IPS DF 6.9 (cell line): ENCODE measurements at places on chromosomes 16 and 17.

DNA sequence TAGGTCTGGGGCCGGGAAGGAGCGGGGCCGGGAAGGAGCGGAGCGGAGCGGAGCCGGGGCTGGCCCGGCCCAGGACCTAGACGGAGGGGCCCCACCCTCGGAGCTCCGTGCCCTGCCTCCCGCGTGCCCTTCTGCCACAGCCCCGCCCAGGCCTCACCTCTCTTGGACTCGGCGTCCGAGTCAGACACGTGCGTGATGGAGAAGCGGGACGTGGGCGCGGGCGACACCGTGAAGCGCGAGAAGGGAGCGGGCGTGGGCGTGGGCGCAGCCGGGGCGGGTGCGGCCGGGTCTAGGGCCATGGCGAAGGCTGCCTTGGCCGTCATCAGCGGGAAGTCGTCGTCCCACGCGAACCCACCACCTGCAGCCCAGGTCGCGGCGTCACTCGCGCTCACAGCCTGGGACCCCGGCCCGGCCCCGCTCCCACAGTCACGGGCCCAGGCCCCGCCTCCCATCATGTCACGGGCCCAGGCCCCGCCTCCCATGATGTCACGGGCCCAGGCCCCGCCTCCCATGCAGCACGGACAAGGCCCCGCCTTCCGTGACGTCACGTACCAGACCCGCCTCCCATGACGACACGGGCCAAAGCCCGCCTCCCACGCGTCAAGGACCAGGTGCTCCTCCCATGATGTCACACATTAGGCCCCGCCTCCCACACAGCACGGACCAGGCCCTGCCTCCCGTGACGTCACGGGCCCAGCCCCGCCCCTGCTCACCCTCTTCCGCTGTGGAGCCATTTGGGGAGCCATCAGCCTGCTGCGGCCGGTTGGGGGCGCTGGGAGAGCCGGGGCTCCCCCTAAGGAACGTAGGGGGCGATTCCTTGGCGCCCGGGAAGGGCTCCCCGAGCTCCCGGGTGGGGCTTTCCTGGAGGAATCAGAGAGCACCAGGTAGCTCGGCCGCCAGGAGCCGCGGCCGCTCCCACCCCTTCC, 45.8 kb upstream of the PVALEF start:
- DNase-seq: peak; percentile 91

DNA sequence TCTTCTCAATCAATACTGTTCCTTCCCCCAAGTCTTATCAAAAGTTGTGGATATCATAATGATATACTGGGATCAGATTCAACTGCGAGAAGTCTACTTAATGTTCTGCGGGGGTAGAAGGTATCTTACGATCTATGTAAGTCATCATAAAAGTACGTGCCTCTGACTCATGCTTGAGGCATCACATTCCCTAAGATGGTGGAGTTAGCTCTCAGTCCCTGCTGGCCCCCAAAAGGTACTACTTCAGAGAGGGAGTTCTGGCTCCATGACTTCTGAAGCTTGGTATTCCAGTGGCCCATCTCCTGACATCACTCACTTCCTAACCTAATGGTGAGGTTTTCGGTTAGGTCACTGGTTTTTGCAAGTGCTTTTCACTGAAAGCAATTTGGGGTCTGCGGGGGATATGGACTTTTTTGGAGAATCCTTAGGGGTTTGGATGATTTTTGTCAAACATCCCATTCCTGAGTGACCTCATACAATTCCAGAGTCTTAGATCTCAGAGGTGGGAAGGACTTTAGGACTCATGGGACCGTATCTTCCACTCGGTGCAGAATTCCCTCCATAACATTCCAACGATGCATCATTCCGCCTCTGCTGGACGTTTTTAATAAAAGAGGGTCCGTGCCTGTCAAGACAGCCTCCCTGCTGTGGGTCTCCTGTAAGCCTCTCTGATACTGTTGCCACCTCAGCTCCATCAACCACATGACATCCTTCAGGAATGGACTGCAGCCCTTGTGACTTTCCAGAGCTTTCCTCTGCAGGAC, 74.3 kb downstream of the DYNLRB2 start:
- no peak for DNase-seq

DNA sequence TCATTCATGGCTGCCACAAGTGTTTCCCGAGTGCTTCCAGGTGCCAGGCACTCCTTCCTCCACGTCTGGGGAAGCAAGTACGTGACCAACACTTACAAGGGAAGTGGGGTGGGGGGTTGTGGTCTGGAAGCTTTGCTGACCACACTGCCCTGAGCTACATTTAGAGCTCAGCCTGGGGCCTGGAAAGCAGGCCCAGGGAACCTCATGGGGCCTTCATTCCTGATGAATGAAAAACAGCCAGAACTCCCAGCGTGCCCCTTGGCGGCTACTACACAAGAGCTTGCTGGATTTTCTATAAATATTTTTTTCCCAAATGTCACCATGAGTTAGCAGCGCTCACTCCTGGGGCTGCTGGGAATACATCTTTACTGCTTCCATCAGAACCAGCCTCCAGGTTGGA, 73.3 kb downstream of the ABCC12 start:
- no peak for DNase-seq

- peak; percentile 84 for DNase-seq
These were observed at the start of gene CCDC43 for GRCh38 chr17:44689477-44690217. CCDC43 (minus strand) TSS chr17:44689776; CDS start chr17:44689753, 23 bp downstream.

DNA sequence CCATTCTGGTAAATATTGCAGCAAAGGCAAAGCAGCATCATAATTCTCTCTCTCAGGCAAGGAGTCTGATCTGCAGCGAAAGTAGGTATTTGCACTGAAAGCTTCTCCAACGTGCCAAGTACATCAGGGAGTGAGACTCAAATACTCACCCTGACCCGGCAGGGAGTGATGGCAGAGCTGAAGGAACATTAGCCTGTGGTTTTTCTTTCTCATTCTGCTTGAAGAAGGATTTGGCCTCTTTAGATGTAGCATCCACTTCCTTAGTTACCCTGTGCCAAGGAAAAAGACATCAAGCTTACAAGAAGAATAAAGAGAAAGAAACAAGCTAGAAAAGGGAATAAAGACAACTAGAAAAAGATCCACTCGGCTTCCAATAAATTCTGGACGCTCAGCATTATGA, 38.4 kb downstream of the CFDP1 start:
- no peak for DNase-seq

DNA sequence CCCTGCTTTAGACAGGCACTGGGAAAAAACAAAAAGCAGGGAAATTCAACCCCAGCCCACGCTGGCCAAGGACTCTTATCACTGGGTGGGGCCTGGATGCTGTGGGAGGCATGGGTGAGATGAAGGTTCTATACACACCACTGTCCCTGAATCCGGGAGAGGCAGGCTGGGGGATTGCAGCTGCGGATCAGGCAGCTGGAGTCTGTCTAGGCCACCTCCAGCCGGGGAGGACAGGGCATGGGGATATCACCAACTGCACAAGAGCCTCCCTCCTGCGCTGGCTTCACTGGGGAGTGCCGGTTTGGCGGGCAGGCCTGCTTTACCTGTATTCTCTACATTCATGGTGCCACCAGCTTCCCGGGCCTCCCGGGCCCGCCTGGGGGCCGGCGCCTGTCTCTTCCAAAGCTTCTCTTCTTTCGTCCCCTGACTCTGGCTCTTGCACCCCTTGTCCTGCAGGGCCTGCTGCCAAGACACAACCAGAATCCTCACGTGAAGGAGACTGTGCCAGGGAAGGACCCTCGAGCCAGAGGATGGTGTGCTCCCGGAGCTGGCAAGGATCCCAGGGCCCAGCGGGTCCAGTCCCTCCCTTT, 13.9 kb downstream of the KIFC3 start:
- DNase-seq: no peak

DNA sequence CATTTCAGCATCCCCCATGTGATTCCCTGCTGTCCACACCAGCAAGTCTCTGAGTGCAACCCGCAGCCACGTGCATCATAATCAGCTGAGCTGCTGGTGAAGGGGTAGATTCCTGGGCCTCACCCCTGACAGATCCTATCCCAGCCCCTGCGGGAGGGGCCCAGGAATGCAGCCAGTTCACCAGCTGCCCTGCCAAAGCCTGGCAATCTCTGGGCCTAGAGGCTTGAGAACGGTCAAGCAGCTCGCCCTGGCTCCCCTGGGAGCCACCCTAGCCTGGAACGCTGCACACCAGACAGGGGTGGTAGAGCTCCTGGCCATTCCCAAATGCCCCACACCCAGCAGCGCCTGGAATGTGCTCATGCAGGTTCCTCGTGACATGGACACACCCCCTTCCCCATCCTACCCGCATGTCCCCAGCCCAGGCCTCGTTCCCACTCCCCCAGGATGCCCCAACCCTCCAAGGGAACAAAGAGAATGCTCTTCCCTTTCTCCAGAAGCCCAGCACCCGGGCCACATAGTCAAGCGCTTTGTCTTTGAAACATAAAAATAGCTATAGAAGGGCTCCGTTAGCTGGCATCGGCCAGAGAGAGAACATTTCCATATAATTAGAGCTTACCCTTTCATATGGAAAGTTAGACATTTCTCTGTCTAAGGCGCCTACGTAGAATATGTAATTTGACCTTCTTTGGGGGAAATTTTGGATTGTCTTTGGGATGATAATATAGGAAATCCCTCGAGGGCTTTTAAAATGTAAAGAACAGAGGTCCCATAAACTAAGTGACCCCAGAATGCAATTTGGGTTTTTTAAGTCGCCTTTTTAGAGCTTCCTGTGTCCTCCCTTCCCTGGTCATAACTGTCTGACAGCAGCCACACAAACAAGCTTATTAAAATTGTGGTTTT, 3.4 kb downstream of the CEP295NL start:
- no peak for DNase-seq

GRCh38 chr17:48543854-48544348, 1.0 kb downstream of the HOXB2 start:
- no peak for DNase-seq

GRCh38 chr17:50422738-50423137, 3.3 kb upstream of the ACSF2 start:
- DNase-seq: no peak

DNA sequence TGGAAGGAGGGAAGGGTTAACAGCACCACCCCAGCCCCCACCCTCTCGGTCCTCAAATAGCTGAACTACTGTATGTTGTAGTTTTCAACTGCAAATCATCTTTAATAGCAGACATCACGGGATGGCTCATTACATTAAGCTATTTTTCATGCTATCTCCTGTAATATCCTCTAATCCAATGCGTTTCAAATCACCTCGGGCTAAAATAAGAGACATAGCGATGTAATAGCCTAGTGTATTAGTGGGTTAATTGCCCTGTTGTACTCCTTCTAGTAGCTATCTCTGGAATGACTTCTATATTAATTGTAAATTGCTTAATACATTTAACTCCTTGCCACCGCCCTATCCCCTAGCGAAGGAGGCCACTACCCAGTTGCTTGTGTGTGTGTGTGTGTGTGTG, 54.3 kb downstream of the MRM1 start:
- no peak for DNase-seq
